NCI-H2081 treated with DMSO at 0.1 percent for 48 hours (cell line): ENCODE measurements at places on chromosomes 2 and 18.

- peak; percentile 19 for DNase-seq
These were observed 100.5 kb upstream of the LMAN1 start for GRCh38 chr18:59459369-59460071.

- DNase-seq, result no peak
These were observed 187.1 kb downstream of the NR4A2 start for GRCh38 chr2:156145469-156145868.

DNA sequence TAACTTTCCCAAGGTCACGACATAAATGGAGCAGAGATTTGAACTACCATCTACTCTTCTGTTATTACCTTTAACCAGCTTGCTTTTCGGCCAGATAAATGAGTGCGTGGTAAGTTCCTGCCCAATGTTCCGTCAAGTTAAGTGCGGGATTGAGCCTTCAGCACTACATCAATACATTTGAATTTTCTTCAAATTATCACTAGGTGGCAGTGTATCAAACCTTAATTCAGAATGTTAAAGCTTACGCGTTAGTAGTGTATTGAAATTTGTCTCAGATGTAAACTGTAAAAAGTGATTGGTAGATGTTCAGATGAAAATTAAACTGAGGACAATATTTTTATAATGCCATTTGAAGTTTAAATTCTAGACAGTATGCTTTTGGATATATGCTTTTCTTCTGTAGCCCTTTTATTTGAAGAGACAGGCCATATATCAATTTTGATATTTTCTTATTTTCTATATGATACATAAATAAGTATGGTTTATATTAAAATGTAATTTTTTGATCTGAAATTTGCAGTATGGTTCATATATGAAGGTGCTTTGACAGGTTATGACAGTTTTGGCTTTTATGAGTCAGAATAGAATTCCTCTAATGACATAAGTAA lies 681.3 kb downstream of the ADCYAP1 start:
- peak; percentile 42 for DNase-seq

- no peak for DNase-seq
These were observed 19.6 kb downstream of the TUBB6 start for GRCh38 chr18:12327510-12328178.

GRCh38 chr2:214310319-214310718 lies 100.5 kb upstream of the VWC2L start:
- no peak for DNase-seq

GRCh38 chr18:77102259-77103040 lies 30.1 kb downstream of the MBP start:
- no peak for DNase-seq

DNA sequence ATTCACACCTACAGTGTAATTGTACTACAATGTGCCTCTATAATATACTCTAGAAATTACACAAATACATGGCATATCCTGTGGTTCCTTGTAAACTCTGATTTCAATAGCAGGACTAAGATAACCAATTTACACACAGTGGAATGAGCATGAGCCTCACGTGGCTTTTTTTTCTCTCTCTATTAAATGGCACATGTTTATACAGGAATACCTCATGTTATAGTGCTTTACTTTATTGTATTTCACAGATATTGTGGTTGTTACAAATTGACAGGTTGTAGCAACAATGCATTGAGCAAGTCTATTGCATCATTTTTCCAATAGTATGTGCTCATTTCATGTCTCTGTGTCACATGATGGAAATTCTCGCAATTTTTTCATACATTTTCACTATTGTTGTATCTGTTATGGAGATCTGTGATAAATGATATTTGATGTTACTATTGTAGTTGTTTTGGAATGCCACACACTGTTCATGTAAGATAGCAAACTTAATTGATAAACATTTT lies 260.0 kb downstream of the FSIP2 start:
- DNase-seq, result no peak

- DNase-seq, result no peak
These were observed 114.5 kb upstream of the SMAD2 start for GRCh38 chr18:48044944-48045343.

DNA sequence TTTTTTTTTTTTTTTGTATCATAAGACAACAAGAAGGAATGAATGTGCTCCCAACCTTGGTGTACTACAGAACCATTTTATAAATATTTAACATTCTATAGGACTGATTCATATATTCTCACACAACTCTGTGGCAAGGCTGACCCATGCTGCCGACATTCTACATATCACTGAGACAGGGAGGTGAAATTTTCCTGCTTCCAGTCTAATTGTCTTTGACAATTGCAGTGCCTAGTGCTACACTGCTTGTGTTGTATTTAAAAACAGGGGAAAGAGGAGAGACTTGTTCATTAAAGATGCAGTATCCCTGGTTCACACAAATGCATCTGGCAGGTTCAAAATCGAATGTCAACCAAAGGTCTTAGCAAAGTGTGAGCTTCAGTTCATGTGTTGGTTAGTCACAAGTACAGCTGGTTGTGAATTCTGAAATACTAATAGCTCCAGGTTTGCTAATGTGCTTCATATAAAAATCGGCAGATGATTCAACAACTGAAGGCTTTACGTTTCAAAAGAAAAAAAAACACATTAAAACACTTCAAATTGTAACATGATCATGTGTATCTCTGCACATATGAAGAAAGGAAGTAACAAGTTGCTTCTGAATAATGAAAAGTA lies 130.8 kb downstream of the FIGN start:
- no peak for DNase-seq

- no peak for DNase-seq
These were observed 452.8 kb downstream of the CBLN2 start for GRCh38 chr18:72091369-72091768.

DNA sequence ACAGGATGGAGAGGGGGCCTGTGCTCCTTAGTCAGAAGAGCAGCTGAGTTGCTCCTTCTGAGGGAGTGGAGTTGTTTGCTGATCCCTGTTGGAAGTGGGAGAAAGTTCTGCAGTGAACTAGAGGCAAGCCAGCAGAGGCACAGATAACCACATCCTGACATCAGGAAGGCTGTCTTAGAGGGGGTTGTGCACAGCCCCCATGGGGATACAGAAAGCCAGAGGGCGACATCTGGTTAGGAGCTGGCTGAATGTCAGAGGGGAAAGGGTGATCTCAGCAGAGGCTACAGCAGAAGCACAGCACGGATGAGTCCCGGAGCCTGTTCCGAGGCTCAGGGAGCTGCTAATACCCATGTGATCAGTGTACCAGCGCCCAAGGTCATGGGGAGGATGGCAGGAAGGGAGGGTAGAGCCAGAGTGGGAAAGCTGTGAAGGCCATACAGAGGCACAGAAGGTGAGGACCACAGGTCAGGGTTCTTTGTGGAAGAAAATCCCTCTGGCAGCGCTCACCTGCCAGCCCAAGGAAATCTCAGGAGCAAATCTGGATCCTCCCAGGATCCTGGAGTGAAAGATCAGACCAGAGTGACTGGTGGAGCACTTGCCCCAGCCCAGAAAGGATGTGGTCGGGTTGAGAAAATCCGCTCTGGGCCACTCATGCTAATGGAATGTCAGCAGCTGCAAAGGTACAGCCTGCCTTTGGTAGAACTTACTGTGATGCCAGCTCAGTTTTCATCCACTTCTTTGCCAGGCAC lies 111.8 kb downstream of the STPG4 start:
- no peak for DNase-seq

DNA sequence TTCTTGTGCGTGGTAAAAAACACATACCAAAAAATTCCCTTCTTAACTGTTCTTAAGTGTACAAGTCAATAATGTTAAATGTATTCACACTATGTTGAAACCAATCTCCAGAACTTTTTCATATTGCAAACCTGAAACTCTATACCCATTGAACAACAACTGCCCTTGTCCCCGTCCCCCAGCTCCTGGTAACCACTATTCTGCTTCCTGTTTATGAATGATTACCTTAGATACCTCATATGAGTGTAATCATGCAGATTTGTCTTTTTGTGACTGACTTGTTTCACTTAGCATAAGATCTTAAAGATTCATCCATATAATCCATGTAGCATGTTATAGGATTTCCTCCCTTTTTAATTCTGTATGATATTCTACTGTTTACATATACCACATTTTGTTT lies 59.9 kb downstream of the NAT8 start:
- DNase-seq, result no peak

DNA sequence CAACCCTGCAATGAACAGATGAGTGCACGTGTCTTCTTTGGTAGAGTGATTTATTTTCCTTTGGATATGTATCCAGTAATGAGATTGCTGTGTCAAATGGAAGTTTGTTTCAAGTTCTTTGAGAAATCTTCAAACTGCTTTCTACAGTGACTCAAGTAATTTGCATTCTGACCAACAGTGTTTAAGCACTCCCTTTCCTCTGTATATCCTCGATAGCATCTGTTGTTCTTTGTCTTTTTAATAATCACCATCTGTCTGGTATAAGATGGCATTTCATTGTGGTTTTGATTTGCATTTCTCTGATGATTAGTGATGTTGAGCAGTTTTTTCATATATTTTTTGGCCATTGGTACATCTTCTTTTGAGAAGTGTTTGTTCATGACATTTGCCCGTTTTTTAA lies 1608.3 kb upstream of the ZEB2 start:
- no peak for DNase-seq

GRCh38 chr2:130720036-130720435 lies 8.8 kb upstream of the GPR148 start:
- no peak for DNase-seq

DNA sequence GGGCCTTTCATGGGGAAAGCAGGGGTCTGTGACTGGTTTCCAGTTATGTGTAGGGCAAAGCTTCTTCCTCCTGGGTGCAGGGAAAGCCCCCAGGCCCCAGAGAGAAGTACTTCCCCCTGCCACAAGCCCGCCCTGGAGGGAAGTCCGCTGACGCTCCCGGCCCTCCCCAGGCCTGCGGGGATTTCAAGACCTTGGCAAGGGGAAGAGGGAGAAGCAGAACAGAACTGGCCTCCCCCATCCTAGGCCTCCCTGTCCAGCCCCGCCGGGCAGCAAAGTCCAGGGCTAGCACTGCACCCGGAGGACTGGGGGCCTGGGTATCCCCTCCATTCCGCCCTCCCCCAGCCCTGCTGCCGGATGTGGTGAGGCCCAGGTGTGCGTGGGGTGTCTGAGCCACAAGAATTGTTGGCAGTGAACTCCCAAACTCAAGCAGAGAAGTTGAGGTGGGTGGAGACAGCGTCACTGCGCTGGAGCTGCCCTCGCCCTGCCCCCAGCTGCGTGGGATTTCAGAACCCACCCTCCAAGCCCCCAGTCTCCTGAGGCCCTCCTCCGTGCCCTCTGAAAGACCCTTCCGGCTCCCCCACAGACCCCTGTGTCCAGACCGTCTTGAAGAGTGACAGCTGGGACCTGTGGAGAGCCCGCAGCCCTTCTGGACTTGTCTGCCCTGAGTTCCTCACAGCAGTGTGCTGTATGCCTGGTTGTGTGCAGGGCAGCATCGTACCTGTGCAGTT lies 1.1 kb upstream of the DUSP2 start:
- no peak for DNase-seq

GRCh38 chr18:58125756-58126155 lies 81.7 kb downstream of the NEDD4L start:
- DNase-seq, result no peak

GRCh38 chr2:145715601-145716000 lies 1195.7 kb upstream of the ZEB2 start:
- no peak for DNase-seq

DNA sequence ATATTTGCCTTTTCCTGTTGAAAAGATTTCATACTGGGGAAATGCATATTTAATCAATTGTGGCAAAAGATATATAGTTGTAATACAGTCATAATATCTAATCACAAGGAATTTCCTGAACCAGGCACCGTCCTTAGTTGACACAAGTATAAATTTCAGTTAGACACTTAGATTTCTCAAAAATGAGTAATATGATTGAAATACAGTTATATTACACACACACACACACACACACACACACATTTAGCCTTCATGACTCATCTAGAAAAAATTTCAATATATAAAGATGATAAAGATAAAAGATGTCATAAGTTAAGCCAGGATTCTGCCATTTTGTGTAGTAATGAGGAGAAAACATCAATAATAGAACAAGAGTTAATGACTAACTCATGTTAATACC lies 258.4 kb upstream of the ZNF804A start:
- DNase-seq, result no peak

- no peak for DNase-seq
These were observed 7.5 kb upstream of the CPS1 start for GRCh38 chr2:210548878-210549384.

GRCh38 chr2:37366773-37367172 lies 22.3 kb downstream of the QPCT start:
- no peak for DNase-seq

DNA sequence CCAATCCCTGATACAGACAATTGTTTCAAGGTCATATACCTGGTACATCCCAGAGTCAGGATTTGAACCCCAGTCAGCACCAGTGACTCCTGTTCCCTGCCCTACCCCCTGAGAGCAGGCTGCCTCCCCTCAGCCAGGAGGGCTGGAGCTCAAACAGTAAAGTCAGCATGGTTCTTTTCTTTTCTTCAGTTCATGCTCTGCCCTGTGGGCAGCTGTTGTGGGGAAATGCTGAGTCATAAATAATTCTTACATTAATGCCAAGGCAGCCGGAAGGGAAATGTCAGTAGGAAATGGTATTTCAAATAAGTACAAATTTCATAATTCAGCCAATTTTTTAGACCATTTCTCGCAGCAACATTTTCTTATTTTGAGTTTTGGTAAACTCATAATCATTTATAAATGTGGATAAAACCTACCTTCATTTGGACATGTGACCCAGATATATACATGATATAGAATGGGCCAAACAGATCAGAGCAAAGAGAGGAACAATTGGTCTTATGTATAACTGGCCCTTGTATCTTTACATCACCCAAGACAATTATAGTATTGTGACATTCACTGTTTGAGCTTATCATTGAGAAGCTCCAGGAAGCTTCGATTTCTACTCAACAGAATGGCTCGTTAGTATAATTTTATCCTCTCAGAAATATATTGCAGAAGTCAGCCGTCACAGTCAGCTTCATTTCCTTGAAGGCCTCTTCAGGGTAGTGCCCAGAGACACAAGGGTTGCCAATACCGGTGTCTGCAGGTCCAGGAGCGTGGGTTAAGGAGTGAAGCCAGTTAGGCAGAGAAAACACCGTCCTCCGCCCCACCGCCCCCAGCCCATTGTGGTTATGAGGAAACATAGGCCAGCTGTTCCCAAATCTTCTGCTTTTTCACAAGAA lies 28.0 kb upstream of the SCYGR1 start:
- DNase-seq, result no peak

- no peak for DNase-seq
These were observed 138.7 kb downstream of the CDH20 start for GRCh38 chr18:61471942-61472341.
